ENCODE measurements at places on chromosomes 13 and 19.

- DNase-seq = no peak
These were observed 692.6 kb upstream of the SLITRK1 start for GRCh38 chr13:84574851-84575250.

DNA sequence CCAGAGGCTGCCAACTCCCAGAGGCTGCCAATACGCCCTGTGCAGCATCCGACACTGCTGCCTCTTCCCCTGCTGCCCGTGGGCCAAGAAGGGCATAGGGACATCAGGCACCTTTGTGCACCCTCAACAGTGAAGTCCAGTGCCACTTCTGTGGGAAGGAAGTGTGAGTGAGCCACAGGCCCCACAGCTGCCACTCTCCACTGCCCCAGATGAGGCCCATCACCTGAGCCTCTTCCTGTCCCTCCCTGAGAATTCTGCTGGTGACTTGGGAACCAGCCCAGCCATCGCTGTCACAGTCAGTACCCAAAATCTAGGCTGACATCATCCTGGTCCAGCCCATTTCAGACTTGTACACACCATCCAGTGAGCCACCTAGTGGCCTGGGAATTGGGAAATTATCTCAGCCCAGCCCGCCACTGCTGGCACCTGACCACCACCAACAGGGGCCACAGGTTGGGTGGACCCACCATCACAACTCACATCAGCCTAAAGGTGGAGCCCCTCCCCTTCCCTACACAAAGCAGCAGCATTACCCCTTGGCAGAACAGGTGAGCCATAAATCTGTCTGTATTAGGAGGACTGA lies 733.9 kb upstream of the KLHL1 start:
- DNase-seq = no peak

- DNase-seq = no peak
These were observed 2.0 kb downstream of the RCBTB2 start for GRCh38 chr13:48530833-48531232.

GRCh38 chr19:51093101-51093500 lies 10.4 kb upstream of the KLK14 start:
- DNase-seq = no peak

DNA sequence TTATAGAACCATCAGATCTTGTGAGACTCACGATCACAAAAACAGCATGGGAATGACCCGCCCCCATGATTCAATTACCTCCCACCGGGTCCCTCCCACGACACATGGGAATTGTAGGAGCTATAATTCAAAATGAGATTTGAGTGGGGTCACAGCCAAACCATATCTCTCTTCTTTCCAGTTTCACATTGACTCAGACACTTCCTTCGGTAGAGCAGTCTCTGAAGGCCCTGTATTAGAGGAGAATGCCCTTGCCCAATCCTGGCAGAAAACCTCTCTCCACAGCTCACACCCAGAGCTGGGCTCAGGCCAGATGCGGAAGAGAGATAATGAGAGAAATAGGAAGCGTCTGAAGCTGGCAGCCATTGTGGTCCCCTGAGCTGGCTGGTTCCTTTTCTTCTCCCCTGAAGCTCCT lies 72.4 kb upstream of the CLDN10 start:
- DNase-seq = no peak

GRCh38 chr13:51771418-51772104 lies 32.4 kb downstream of the DHRS12 start:
- DNase-seq = no peak

GRCh38 chr19:10230173-10230860 lies 814 bp downstream of the S1PR2 start:
- DNase-seq = peak; percentile 31

DNA sequence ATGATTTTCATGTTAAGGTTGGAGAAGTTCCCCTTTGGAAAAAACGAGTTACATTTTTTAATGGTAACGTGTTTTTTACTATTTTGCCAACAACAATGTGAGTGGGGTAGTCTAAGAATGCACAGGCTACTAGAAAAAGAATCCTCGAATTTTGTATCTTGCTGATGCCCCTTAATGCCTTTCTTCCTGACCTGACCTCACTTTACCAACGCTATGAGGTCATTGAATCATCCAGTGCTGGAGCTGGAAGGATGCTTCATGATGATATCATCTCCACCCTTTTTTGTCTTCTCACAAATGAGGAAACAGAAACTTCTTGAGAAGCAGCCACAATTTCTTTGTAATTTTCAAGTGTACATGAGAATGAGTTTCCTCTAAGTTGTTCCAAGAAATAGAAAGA lies 8.2 kb upstream of the UBL3 start:
- no peak for DNase-seq

DNA sequence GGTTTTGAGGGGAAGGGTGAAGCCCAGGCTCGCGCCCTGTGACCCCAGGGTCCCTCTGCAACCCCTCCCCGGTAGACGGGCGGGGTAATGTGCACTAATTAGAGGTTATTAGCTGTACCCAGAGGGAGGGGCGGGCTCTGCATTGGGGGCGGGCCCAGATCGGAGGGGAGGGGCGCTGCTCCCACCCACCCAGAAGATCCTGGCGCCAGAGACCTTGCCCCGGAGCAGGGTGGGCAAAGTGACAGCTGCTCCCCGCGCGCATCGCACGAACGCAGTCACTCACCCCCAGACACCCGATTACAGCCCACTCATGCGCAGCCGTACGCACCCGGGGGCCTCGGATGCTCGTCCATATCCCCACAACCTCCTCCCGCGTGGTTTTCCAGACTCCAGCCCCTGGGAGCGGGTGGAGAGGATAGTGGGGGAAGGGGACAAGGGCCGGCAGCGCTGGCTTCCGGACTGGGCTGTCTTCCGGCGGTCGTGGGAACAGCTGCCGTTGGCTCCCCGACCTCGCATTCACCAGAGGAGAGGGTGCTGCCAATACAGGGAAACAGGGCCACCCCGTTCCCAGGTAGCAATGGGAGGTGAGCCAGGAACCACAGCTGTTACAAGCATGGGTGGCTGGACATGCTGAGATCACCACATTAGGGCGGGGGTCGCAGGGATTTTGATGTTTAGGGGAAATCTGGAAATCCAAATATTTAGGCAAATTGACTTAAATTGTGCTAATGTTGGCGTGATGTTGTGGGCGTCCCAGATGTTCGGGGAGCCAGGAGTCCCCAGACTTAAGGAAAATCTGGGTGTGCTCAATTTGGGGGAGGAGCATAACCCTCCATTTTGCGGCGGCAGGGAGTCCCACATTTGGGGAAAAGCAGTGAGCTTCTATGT lies 2.9 kb upstream of the HOOK2 start:
- no peak for DNase-seq

DNA sequence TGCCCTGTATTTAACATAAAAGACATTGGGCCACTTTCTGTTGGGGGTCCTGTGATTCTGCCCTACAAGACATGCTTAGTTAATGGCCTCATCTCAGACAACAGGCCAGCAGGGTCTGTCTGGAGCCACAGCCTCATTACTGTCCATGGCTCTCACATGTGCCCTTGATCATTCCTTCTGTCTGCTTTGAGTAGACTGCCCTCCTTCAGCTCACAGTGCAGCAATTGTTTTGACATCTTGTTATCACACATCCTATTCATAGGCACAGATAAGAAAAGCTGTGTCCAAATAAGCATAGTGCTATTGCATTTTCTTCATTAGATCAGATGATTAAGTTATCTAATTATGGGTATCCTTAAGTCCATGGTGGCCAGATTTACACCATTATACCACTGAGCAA lies 127.9 kb downstream of the KCTD12 start:
- no peak for DNase-seq

DNA sequence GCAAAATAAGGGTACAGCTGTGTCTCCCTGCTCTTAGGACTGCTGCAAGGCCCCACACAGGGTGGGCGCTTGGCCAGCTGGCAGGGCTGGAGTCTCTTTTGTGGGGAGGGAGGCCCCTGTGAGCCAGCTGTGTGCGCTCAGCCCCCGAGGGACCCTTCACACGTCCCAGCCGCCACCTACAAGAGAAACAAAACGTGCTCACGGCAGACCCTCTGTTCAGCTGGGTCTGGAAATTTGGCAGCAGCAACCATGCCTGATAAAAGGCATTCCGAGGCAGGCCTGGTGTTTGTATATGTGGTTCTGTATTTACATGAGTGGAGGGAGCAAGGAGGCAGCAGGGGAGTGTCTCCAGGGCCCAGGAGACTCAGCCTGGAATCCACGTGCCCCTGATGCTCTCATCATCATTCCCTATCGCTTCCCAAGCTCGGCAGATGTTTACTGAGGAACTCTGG lies 49.7 kb downstream of the CRTC1 start:
- no peak for DNase-seq

DNA sequence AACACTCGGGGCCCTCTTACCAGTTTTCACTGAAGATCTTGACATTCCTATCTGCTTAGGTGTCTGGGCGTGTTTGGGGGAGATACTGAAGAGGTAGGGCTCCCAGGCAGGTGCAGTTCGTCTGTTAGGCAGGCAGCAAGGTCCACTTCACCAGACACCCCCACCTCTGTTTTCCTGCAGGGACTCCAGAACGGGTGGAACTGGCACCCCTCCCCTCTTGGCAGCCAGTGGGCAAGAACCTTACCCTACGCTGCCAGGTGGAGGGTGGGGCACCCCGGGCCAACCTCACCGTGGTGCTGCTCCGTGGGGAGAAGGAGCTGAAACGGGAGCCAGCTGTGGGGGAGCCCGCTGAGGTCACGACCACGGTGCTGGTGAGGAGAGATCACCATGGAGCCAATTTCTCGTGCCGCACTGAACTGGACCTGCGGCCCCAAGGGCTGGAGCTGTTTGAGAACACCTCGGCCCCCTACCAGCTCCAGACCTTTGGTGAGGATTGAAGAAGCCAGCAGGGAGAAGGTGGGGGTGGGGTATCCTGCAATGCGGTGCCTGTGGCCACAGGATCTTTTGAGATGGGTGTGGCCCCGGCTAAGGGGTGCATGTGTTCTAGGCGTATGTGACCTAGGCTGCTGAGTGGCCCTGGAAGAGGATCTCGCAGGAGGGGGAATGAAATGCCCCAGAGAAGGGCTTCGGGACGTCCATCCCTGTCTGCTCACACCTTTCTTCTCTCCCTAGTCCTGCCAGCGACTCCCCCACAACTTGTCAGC lies 3.3 kb upstream of the ICAM4 start:
- no peak for DNase-seq

GRCh38 chr13:81821259-81821658 lies 1480.3 kb upstream of the SPRY2 start:
- DNase-seq = no peak

- no peak for DNase-seq
These were observed 780 bp downstream of the ACP4 start for GRCh38 chr19:50790922-50791467.

DNA sequence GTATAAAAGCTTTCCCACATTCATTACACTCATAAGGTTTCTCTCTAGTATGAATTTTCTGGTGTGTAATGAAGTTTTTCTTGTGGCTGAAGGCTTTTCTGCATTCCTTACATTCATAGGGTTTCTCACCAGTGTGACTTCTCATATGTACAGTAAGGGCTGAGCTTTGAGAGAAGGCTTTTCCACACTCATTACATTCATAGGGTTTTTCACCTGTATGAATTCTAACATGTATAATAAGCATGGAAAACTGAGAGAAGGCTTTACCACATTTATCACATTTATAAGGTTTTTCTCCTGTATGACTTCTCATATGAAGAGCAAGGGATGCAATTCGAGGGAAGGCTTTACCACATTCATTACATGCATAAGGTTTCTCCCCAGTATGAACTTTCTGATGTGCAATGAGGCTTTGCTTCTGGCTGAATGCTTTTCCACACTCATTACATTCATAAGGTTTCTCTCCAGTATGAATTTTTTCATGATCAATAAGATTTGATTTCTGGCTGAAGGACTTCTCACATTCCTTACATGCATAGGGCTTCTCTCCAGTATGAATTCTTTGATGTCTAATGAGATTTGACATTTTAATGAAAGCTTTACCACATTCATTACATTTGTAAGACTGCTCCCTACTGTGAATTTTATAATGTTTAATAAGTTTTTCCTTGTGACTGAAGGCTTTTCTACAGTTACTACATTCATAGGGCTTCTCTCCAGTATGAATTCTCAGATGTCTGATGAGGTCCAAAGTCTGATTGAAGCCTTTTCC lies 42.6 kb downstream of the ZNF527 start:
- DNase-seq = no peak

DNA sequence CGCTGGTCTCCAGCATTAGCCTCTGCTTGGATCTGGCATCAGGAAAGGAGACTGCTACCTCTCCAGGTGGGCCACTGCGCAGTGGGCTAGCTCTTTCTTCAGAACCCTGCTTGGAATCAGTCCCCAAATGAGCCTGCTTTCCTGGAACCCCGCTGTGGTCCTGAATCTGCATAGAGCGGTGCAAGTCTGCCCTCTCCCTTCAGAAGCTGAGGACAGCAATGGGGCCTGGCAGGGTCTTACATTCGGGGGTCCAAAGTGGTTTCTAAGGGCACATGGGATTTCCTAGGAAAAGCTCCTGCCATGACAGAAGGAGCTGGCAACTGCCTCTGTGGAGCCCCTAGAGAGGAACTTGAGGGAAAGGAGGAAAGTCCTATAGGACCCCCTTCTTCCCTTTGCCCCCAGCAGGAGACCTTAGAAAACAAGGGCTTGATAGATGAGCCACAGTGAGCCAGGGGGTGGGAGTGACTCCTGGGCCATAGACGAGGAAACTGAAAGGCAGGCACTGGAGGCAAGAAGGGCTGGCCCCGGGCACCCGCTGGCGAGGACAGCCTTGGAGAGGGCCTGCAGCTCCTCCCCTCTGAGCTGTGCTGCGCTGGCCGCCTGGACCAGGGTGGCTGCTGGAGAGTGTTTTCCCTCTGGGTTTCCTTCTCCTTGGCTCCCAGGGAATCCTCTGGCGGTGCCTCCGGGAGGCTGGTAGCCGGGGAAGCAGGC lies 1.4 kb upstream of the VSTM2B start:
- no peak for DNase-seq

DNA sequence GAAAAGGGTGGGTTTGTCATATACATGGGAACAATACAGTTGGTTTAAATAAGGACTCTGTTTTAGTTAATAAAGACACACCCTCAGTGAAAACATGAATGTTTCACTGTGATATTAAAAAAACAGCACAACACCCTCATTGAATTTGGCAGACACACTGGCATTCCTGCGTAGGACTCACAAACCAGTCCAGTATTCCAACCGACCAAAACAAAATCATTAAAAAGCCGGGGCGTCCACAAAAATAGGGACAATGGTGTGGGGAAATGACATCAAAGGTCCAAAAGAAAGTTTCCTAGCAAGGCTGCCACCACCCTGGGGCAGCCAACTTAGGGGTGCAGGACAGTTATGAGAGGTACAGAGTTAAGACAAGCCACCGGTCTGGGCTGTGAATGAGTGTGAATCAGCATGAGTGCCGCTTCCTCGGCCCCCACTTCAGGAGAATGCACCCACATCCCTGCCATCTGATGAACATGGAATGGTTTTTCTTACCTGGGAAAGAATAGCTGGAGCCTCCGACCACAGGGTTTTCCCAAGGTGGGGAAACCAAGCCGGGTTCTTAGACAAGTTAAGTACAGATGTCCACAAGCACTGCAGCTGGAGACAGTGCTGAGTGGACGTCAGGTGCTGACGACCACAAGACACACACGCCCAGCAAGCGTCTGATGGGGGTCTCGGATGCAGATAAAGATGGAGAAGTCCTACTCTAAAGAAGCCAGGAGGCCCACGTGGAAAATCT lies 73.3 kb downstream of the KLF2 start:
- no peak for DNase-seq

GRCh38 chr19:48147597-48148175 lies 22.5 kb downstream of the LIG1 start:
- no peak for DNase-seq

- DNase-seq = no peak
These were observed 1.6 kb upstream of the POU4F1 start for GRCh38 chr13:78604782-78605611.

All from stimulated activated effector memory CD8-positive, alpha-beta T cell treated with anti-CD3 and anti-CD28 coated beads, Interleukin-12 subunit alpha, Interleukin-12 subunit beta, amount 100 ng/mL, for 72 hours (primary cell).